Skin of body (tissue), 3 donors: ENCODE measurements at places on chromosomes 2 and 18. TPM values are rescaled to one million over a fixed set of nuclear protein-coding genes. Genes with fewer than 3 reads are reported as not detected.

Gene KLHL29
- total RNA-seq = 6.9 TPM

DNA sequence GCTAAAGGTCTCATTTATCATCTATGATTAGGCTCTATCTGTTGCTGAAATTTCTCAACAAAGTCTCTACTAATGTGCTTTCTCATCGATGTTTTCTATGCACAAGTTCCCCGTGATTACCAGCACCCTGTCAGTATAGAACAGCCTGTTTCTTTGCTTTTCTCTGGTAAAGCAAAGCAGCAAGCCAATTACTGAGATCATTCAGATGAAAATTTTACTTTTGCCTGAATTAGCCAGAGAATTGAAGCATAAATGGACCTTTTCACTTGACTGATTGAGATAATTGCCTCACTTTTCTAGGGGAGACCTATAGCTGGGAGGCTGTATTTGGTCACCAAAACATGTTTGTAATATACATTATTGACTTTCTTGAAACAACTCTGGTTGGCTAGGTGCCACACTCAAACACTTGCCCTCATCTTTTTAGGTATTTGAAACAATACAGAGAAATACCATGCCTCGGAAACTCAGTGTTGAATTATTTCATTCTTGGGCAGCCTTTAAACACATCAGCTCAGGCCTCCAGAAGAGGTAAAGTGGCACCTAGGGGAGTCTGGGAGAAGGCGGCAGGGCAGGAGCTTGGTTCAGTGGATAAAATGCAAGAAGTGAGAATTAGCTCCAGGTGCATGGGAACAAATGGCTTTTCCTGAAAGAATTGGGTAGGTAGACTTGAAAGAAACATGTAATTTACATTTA lies 96.2 kb downstream of the GALNT3 start:
- DNase-seq = no peak

- DNase-seq = no peak
Measured at GRCh38 chr18:31683106-31683505, 1.3 kb downstream of the B4GALT6 start.

DNA sequence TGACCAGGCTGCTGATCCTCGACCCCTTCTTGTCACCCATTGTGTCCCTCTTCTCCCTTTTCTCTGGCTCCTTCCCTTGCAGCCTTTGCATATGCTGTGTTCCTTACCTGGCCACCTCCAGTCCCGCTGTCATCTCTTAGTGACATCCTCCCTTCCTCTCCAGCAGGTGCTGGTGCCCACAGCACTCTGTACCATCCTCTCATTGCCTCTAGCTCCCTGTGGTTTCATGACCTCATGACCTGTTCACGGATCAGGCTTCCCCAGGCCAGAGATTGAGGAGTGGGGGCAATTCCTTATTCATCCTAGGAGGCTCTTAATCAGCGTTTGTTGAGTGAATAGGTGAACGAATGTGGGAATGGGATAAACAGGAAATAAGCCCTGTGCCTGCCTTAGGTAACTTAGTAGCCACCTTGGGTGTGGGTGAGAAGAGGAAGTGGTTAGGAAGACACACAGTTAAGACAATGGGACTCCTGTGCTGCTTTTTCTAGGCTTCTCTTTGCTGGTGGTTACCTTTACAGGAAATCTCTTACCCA lies 35.5 kb downstream of the ITGA6 start:
- no peak for DNase-seq

- peak; percentile 70 for DNase-seq
Measured at GRCh38 chr2:158647436-158648231, 147.5 kb upstream of the DAPL1 start.

- no peak for DNase-seq
Measured at GRCh38 chr2:96548558-96549465, 12.3 kb downstream of the ARID5A start.

- DNase-seq = no peak
Measured at GRCh38 chr2:96521219-96521618, 15.3 kb upstream of the ARID5A start.
